ENCODE measurements at places on chromosomes 2 and 18.

DNA sequence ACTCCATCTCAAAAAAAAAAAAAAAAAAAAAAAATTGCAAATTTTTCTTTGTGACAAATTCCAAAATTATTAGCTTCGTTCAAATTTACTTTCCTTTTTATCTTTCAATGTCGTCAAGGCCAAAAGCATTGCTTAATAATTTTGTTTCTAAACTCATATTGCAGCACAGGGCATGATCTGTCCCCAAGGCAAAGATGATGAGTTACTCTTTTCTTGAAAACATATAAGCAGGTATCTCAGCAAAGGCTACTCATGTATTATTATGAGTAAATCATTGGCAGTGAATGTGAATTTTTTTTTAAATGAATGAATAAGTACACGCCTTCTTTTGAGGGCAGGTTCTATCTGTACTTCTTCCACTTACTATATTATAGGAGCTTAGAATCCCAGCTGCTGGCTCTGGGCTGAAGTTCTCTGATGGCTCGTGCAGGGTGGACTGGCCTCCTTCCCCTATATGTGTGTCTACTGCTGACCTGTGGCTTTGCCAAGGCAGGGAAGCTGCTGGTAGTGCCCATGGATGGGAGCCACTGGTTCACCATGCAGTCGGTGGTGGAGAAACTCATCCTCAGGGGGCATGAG lies at the start of gene UGT1A7:
UGT1A7 (plus strand) TSS at position 381 of the 579 bp plus-strand sequence; CDS start at position 418, 37 bp downstream.
- no peak for DNase-seq

DNA sequence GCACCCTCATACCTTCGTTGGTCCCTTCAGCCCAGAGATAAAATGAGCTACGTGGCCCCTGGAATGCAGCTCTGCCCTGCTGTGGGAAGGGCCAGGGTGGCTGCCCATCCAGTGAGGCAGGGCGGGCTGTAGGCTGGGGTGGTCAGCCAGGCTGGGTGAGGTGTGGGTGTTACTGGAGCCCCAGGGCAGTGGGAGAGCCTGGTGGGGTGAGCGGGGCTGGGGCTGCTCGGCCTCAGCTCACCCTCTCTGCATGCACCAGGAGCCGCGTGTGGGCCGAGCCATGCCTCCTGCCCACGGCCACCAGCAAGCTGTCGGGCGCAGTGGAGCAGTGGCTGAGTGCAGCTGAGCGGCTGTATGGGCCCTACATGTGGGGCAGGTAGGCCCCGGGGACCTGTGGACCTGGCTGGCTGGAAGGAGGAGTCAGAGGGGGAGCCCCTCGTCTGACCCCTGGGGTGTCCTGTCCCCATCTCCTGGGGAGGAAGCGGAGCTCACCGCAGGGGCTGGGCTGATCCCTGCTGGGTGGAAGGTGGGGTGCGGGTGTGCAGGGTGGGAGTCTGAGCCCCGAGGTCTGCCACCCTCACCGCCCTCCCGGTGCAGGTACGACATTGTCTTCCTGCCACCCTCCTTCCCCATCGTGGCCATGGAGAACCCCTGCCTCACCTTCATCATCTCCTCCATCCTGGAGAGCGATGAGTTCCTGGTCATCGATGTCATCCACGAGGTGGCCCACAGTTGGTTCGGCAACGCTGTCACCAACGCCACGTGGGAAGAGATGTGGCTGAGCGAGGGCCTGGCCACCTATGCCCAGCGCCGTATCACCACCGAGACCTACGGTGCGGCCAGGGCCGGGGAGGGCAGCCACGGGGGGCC lies 5.5 kb downstream of the RNPEPL1 start:
- no peak for DNase-seq

DNA sequence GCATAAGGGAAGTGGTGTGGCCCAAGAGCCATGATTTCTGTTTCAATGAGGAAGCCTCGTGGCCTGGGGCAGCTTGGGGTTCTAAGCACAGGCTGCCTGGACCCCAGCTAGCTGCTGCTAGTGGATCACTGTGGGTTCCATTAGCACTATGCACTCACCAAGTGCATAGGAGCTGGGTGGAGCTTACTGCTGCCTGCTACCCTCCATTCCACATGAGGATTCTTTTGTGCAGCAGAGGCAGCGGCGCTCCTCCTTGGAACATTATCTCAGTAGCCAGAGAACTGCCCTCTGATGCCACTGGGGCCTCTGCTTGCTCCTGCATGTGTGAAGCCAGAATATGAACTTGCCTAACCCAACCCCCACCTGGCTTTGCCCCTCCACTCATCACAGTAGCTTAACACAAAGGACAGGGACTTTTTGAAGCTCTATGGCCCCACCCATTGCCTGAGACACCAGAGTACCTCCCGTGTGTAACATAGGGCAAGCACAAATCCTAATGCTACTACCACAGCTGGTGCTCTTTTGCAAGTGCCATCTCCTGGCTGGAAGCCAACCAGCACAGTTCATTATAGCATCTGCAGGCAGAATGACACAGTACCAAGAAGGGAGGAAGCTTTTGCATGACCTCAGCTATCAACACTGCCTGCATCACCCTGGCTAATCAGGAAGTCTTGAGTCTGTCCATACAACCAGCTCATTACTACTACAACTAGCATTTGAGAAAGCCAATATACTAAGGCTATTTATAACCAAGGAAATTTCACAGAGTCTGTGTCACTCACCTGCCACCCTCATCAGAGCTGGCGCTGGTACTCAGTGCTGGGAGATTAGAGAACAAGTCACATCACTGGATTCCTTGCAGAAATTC lies 297.0 kb upstream of the GULP1 start:
- DNase-seq: no peak

- DNase-seq: no peak
Observed at GRCh38 chr2:109615637-109616144, 1.5 kb downstream of the SOWAHC start.

GRCh38 chr2:96554293-96555145 lies 18.0 kb downstream of the ARID5A start:
- peak; percentile 57 for DNase-seq

- DNase-seq: no peak
Observed at GRCh38 chr18:36772241-36772723, 56.5 kb downstream of the TPGS2 start.

- DNase-seq: no peak
Observed at GRCh38 chr18:55998071-55998522, 410.1 kb upstream of the TCF4 start.

GRCh38 chr2:195782156-195782555 lies 125.1 kb downstream of the SLC39A10 start:
- no peak for DNase-seq

GRCh38 chr18:13281406-13281805 lies 62.8 kb downstream of the LDLRAD4 start:
- no peak for DNase-seq

- no peak for DNase-seq
Observed at GRCh38 chr18:7914834-7915670, 347.9 kb downstream of the PTPRM start.

DNA sequence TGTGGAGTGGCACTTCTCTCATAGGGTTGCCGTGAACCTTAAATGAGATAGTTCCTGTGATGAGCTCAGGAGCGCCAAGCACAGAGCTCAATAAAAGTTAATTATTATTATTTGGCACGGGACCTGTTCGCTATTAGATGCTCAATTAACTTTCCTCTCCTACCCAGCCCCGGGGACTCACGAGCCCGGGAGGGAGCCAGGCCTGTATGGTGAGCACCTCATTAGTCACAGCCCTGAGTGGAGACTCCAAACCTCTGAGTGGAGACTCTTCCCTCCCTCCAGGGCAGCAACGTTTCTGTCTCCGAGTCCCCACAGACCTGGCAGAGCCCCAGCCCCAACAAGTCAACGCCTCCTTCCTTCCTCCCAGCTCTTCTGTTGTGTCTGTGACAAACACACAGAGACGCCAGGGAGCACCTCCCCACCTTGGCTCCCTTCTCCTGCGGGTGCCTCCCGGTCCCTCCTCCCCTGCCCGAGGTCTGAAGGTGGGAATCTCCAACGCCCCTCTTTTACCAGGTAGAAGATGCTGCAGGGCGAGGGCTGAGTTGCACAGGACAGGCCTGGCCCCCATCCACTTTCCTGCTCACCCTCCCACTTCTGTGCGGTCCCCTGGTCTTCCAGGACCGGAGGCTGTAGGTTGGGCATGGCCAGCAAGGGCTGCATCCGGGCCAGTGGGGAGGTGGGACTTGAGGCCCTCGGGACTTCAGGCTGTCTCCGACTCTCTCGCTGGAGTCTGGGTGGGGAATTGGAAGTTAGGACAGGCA lies 52.7 kb upstream of the ODC1 start:
- DNase-seq: no peak

DNA sequence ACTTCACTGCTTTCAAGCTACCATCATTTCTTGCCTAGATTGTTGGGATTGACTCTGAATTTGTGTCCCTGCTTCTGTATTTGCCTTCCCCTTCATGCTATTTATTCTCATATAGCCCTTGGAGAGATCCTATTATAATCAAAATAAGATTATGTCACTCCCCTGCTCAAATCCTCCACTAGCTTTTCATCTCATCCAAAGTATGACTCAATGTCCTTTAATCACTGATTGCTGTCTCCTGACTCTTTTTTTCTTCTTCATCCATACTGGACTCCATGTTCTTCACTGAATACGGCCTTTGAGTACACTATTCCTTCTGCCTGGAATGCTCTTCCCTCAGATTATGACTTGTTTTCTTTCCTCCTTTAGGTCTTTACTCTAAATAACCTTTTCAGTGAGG lies 5.0 kb downstream of the RBKS start:
- DNase-seq: no peak

- DNase-seq: no peak
Observed at GRCh38 chr2:128441341-128442052, 122.8 kb upstream of the HS6ST1 start.

GRCh38 chr2:74546004-74546403 lies 7.7 kb downstream of the LOXL3 start:
- DNase-seq: no peak

GRCh38 chr18:10546557-10547300 lies 20.9 kb downstream of the NAPG start:
- DNase-seq: no peak

DNA sequence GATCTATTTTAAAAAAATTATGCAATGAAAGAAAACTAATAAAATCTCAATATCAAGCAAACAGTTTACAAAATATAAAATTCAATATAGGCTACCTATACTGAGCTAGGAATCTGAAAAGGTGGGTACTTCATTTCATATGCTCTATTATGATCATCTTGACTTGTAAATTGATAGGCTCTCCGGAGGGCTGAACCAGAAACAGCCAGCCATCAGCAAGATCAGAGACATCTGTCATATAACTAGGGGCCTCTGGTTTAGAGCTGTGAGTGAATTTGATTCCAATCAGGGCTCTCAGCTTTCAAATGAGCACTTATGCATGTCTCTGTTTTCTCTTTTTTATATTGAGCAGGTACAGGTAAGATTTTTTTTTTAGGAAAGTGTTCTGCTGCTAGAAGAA lies 114.2 kb downstream of the SPHKAP start:
- DNase-seq: no peak

- no peak for DNase-seq
Observed at GRCh38 chr2:127631997-127632581, 13.9 kb upstream of the GPR17 start.

DNA sequence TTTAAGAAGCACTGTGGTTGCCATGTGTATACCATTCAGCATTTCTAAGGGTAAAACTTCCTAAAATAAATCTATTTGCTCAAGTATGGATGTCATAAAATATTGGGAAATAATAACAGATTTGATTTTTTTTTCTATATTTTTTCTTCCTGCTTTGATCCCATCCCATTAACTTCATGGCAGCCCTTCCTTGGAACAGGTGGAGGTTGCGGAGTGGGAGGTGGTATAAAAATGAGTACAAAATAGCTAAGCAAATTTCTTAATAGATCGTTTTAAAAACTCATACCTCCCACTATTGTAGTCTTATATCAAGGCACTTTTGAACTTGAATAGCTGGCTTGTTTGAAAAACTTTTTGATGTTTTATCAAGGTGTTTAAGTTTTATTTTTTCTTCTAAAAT lies 152.1 kb upstream of the KYNU start:
- no peak for DNase-seq

- no peak for DNase-seq
Observed at GRCh38 chr2:29401994-29402393, 286.8 kb downstream of the CLIP4 start.

- no peak for DNase-seq
Observed at GRCh38 chr2:233013650-233014049, 594 bp upstream of the NGEF start.

DNA sequence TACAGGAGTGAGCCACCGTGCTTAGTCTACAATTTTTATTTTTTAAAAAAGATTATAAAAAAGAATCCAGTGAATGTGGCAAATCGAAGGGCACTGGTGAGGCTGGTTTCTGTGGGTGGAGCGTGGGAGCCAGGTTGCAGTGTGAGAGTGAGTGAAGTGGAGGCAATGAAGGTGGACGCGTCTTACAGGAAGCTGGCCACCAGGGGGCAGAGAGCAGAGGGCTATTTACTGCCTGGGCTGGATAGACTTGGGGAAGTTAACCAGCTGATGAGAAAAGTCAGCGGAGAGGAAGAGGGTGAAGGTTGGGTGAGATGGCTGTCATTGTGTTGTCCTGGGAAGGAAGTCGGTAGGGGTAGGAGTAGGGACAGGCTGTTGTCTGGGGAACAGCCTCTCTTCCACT lies 6.8 kb downstream of the SCTR start:
- no peak for DNase-seq

DNA sequence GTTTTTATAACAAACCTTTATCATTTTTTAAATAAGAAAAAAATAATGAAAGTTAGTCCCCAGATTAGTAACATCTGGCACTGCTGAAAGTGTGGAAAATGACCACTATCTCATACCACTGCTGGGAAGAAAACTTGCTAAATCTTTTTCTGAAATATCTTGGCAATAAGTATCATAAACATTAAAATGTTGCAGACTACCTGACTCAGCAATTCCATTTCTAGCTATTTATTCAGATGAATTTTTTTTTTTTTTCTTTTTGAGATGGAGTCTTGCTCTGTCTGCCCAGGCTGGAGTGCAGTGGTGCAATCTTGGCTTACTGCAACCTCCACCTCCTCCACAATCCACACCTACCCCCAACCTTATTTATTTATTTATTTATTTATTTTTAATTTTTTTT lies 35.3 kb upstream of the SOS1 start:
- no peak for DNase-seq

- no peak for DNase-seq
Observed at GRCh38 chr2:154443919-154444318, 254.6 kb upstream of the KCNJ3 start.

- no peak for DNase-seq
Observed at GRCh38 chr2:120759543-120760331, 24.1 kb downstream of the GLI2 start.

DNA sequence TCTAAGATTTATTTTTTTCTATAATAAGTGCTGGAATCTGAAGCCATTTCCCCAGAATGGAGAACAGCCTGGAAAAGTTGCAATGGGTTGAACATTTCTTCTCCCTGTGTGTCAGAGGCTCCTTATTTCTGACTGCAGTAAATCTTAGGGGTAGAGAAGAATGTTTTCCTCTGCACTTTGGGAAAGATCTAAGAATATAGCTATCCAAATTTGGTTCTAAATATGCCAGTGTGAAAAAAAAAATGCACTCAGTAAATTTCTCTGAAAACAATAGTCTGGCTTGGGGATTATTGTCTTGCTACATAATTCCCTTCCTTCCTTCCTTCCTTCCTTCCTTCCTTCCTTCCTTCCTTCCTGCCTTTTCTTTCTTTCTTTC lies 19.7 kb upstream of the CYRIA start:
- DNase-seq: no peak

- no peak for DNase-seq
Observed at GRCh38 chr2:85119900-85120299, 13.3 kb upstream of the TCF7L1 start.
